ENCODE measurements at places on chromosomes 5 and 9.

- DNase-seq = no peak
Observed at GRCh38 chr9:99818500-99818899, 3.2 kb upstream of the NR4A3 start.

GRCh38 chr5:134758176-134758503, 439 bp upstream of the DDX46 start:
- DNase-seq = peak; percentile 50

GRCh38 chr5:127210042-127210441, 80.6 kb upstream of the MEGF10 start:
- DNase-seq = peak; percentile 39

- no peak for DNase-seq
Observed at GRCh38 chr9:127033789-127034188, 88.6 kb downstream of the ANGPTL2 start.

DNA sequence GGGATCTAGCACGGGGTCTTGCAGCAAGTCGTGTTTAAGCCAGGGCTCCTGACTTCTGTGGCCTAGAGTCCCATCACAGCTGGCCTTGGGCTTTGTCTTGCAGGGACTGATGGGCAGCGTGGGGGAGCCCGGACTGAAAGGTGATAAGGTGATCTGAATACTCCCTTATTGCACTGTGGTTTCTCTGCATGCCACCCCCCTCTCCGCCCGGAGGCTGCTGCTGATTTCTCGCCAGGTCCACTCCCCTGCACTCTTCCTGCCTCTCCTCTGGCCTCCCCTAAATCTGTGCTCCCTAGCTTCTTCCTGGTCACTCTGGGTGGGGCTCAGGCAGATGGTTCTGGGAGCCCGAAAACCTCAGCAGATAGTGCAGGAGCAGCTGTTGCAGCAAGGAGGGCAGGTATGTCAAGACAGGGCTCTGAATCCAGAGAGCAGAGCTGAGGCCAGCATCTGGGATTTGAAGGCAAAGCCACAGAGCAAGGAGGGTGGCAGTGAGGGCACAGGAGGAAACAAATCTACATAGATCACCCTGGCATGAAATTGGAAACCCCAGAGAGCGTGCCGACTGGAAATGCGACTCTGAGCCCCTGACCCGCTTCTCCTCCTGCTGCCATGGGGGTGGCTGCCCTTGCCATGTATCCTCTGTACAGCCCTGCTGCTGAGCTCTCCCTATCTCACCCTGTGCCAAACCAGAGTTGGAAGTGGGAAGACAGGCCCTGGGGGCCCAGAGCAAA, 76.5 kb downstream of the COL27A1 start:
- DNase-seq = no peak

- no peak for DNase-seq
Observed at GRCh38 chr9:120714846-120715388, 647 bp upstream of the MEGF9 start.

DNA sequence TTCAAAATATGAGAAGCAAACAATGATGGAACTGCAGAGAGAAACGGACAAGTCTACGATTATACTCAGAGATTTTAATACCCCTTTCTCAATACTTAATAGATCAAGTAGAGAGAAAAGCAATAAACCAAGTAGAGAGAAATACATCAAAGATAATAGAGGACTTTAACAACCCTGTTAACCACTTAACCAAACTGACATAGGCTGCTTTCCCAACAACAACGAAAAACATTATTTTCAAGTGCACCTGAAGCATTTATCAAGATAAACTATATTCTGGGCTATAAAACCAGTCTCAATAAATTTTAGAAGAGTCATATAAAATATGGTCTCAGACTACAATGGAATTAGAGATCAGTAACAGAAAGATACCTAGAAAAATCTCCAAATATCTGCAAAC, 67.4 kb downstream of the GNAQ start:
- no peak for DNase-seq

DNA sequence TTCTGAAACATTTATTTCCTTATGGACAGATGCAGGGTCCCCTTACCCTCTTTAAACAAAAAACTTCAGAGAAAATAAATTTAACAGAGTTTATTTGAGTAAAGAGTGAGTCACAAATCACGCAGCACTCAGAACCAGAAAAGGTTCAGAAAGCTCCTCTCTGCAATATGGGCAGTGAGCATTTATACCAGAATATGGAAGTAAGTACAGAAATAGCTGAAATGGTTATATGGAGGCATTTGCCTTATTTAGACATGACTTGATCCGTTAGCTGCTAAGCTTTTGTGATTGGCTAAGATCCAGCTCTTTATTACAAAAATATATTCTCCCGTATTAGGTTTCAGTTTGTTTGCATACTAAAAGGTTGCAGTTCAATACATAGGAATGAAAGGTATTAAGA, 1554.1 kb downstream of the EFNA5 start:
- no peak for DNase-seq

DNA sequence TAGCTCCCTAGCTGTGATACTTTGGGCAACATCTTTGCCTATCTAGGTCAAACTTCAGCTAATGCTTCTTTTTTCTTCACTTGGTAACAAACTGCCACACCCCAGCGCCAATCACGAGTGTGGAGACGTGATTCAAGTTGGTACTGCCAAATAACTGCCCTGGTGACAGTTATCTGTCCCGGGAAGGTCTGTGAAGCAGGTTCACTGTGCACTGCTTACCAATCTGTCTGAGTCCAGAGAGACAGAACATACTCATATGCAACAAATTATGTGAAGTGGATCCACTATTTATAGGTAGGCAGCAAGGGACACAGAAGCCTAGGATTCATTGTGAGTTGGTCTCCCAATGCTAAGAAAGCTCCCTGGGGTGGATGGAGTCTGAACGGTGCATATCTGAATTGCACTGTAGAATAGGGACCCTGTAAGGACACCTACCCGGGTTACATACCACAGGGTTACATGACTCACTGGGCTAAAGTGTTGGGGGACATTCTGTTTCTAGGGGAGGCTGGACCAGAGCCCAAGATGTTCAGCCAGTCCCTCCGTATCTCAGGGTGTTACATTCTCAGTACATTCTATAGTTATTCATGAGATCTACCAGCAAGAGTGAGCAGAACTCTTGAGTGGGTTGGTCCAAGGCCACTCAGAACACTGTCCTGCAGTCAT, 95.4 kb upstream of the STC2 start:
- no peak for DNase-seq

- DNase-seq = no peak
Observed at GRCh38 chr5:172860520-172861443, 26.7 kb downstream of the ERGIC1 start.

GRCh38 chr5:150017226-150018005, 16.9 kb downstream of the HMGXB3 start:
- no peak for DNase-seq

DNA sequence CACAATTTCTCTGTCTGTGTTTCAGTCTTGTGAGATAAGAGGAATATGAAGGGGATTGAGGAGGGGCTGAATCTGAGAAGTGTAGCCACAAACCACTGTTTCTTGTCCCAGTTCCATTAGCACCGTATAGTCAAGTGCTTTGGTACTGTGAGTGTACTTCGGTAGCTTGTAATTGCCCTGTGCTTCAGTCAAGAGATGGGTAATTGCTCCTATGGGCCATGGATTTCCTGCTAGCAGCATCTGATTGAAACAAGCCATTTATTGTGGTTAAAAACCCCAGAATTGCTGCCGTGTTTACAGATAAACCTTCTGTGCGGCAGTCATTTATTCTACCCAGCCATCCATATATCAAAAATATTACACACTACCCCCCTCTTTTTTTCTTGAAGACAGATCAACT, 98.6 kb downstream of the MAT2B start:
- peak; percentile 20 for DNase-seq

GRCh38 chr5:138639326-138639725, 64.1 kb upstream of the HSPA9 start:
- DNase-seq = peak; percentile 40

DNA sequence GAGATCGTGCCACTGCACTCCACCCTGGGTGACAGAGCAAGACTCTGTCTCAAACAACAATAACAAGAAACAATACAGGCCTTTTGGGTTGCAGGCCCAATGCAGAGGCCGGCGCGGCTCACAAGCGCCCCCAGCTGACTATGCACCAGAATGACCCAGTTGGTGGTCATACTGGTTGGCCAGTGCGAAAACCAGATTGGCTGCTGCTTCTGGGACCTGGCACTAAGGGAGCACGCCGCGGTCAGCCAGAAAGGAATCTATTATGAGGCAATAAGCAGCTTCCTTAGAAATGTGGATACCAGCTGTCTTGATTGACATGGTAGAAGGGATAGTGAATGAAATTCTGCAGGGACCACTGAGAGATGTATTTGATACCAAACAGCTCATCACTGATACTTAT, 35.0 kb downstream of the RANBP17 start:
- DNase-seq = no peak

- peak; percentile 65 for DNase-seq
Observed at GRCh38 chr9:133892193-133892920, 99.8 kb downstream of the VAV2 start.

DNA sequence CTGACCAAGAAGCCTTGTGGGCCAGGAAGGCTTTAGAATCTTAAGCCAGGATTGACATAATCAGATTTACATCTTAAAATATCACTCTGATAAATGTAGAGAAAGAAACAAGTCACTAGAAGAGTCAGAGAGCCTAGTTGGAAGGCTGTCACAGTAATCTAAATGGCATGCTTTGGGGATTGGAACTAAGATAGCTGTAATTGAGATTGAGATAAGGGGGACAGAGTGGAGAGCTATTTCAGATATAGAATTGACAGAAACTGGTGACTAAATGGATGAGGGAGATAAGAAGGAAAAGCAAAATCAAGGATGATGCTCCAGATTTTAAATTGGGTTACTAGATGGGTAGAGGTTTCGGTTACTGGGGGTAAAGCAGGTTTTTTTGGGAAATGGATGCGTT, 100.5 kb downstream of the XRCC4 start:
- no peak for DNase-seq

GRCh38 chr5:39624890-39625289, 200.1 kb upstream of the DAB2 start:
- no peak for DNase-seq

DNA sequence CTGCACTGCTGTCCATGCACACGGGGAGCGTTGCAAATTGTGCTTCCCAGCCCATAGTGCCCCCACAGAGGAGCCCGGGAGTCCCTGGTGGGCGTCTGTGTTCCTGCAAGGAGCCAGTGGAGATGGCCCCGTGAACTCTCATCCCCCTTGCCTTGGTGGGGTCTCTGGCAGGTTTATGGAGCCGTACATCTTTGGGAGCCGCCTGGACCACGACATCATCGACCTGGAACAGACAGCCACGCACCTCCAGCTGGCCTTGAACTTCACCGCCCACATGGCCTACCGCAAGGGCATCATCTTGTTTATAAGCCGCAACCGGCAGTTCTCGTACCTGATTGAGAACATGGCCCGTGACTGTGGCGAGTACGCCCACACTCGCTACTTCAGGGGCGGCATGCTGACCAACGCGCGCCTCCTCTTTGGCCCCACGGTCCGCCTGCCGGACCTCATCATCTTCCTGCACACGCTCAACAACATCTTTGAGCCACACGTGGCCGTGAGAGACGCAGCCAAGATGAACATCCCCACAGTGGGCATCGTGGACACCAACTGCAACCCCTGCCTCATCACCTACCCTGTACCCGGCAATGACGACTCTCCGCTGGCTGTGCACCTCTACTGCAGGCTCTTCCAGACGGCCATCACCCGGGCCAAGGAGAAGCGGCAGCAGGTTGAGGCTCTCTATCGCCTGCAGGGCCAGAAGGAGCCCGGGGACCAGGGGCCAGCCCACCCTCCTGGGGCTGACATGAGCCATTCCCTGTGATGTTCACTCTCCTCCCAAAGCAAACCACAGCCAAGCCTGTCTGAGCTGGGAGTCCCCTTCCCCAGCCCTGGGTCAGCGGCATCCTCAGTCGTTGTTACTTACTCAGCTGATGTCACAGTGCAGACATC, 3.1 kb downstream of the MRPS2 start:
- no peak for DNase-seq

DNA sequence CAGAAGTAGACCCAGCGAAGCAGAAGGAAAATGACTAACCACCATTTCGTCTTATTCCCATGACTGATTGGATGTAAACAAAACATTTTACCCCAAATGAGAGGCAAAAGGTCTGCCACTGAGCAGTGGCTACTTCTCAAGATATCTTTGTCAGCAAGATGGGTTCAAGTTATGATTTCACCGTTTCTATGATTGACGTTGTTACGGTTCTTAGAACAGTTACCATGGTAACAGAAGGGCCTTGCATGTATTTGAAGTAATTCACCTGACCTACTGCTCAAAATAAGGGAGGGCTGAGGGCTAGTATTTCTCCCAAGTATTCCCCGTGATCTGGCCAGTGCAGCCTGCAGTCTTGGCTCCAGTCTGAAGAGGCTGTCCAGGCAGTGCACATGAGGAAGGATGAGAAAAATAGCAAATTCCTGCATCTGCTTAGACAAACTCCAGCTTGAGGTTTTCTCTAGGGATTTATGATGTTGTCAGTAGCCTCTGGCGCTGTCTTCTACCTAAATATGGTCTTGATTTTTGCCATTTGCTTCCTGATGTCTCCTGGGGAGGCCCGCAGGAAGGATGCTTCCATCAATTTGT, 372.7 kb downstream of the TMEM38B start:
- no peak for DNase-seq

GRCh38 chr5:74196233-74196632, 444.3 kb downstream of the ENC1 start:
- DNase-seq = no peak

- DNase-seq = no peak
Observed at GRCh38 chr5:9479990-9480389, 65.9 kb downstream of the SEMA5A start.

DNA sequence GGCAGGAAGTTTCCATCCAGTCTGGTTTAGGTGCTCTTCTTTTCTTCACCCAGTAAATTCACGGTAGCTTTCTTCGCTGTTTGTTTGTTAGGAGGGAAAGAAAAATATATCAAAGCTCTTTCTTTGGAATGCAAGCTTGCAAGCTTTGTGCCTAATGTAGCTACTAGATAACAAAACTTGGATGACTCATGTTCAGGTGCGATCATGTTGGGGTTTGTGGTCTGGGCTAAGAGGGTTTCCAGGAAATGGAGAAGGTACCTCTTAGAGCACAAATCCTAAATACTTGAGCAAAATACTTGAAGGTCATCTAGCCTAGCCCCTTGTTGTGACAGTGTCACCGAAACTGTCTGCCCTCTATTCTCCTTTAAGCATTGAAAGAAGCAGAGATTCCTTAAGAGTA, 17.7 kb downstream of the SRP19 start:
- no peak for DNase-seq

GRCh38 chr5:116502616-116503015, 72.0 kb downstream of the SEMA6A start:
- no peak for DNase-seq

DNA sequence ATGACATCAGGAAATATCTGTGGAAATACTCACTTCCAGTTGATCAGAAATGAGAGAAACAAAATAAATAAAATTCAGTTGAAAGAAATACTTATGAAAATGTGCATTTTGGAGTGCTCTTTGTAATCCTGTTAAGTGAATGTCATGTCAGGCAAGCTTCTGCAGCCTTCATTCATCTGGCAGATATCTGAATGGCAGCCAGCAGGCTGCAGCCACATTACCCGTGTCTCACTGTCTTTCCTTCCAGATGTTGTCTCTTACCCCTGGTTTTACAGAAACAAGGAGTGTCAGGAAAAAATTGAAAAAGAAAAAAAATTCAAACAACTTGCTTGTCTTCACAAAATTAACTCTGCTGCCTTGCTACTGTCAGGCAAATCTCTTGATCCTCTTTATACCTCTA, 445.0 kb upstream of the RIOK2 start:
- DNase-seq = no peak

GRCh38 chr5:103333376-103333775, 74.8 kb downstream of the MACIR start:
- no peak for DNase-seq

Measured in NCI-H2029 treated with DMSO at 0.1 percent for 48 hours (cell line).